ENCODE measurements at places on chromosomes 4 and X.

GRCh38 chr4:77418333-77418732, 187.3 kb upstream of the CXCL13 start:
- DNase-seq: no peak

GRCh38 chrX:97030463-97030862, 146.8 kb downstream of the RPA4 start:
- DNase-seq: no peak

GRCh38 chrX:17735406-17735805, 1.9 kb upstream of the SCML1 start:
- DNase-seq: no peak

GRCh38 chrX:138229718-138230117, 481.8 kb downstream of the FGF13 start:
- DNase-seq: no peak

DNA sequence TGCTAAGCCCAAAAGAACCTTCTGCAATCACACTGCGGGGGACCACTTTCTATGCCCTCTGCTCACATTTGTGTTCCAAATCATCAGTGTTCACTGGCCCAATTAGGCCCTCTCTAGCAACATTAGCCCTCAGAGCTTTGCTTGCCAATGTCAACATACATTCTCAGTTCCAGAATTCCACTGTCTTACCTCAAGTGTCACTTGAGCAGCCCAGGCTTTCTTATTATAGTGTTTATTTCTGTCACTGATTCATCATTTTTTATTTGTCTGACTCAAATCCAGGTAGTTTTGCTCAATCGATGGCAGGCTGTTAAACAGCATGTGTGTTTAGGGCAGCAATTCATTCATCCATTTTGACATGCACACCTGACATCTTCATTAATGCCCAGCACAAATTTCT, 291.2 kb downstream of the TEX13A start:
- no peak for DNase-seq

GRCh38 chrX:53659039-53659438, 27.5 kb downstream of the HUWE1 start:
- no peak for DNase-seq

DNA sequence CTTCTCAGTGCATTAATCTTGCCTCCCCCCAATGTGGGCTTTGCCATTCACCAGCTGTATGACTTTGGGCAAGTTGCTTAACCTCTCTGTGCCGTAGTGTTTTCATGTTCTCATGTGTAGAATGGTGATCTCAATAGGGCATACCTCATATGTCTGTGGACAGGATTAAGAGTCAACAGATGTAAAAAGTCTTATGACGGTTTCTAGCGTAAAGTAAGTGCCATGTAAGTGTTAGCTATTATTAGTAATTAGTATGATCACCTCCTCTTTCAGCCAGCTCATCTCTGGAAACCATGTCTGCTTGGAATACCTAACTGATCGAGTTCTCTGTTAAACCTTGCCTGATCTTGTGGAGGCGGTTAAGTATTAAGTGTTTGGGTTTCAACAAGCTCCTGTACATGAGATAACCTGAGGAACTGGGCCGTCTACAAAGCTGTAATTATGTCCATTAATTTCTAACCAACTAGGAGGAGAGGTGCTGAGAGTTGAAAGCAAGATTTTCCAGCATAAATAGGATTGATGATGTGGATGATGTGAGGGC, 66.3 kb downstream of the TSC22D3 start:
- no peak for DNase-seq

DNA sequence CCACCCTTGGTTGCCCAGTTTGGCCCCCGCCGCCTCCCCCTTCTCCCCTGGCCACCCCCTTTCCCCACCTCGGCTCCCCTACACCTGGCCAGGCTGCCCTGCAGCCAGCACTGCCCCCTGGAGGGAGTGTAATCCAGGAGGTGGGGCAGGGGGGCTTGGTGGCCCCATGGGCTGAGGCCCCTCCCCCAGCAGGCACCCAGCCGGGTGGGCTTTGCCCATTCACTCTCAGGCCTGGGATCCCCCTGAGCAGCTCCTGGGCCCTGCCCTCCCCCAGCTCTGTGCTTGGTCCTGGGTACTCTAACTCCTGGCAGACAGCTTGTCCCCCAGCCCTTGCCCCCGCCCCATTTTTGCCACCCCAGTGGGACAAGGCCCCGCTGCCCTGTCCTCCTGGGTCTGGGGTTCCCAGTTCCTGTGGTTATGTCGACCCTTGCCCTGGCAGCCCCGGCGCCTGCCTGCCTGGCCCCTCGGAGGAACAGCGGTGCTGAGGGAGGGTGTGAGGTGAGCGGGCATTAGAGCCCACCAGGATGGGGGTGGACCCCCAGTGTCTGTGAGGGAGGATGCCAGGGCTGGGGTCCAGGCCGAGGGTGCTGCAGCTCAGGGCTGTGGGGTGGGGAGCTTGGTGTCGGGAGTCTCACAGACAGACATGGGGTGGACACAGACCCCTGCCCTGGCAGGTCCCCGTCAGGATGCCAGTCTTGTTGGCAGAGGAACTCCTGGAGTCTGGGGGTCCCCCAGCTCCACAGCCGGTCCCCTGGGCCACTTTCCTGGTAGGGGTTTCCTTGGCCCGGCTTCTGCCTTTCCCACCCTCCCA, 10.2 kb downstream of the NAT8L start:
- DNase-seq: no peak

GRCh38 chr4:86247906-86248305, 111.9 kb downstream of the MAPK10 start:
- no peak for DNase-seq

DNA sequence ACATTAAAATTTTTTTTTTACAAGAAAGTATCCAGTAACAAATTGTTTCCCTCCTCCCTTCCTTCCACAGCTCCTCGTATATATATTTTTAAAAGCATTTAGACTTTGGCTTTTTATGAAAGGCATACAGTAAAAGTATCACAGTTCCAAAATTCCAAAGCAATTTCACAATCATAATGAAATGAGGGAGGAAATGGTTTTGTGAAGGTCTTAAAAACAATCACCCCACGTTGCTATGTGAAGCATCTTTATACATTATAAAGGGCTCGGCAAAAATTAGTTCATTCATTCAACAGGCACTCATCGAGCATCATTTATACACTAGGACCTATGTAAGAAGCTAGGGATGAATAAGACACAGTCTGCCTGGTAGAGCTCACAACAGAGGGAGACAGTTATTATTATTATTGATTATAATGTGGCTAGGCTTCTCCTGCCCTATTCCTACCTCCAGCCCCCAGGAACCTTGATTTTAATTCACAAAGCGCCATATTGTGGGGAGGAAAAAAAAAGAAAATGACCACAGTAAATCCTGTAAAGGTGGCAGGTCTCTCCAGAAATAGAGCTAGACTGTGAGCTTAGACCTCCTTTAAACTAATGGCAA, 239.9 kb downstream of the MAML3 start:
- no peak for DNase-seq

- no peak for DNase-seq
These were observed 81.5 kb upstream of the MAPK10 start for GRCh38 chr4:86441175-86441936.

DNA sequence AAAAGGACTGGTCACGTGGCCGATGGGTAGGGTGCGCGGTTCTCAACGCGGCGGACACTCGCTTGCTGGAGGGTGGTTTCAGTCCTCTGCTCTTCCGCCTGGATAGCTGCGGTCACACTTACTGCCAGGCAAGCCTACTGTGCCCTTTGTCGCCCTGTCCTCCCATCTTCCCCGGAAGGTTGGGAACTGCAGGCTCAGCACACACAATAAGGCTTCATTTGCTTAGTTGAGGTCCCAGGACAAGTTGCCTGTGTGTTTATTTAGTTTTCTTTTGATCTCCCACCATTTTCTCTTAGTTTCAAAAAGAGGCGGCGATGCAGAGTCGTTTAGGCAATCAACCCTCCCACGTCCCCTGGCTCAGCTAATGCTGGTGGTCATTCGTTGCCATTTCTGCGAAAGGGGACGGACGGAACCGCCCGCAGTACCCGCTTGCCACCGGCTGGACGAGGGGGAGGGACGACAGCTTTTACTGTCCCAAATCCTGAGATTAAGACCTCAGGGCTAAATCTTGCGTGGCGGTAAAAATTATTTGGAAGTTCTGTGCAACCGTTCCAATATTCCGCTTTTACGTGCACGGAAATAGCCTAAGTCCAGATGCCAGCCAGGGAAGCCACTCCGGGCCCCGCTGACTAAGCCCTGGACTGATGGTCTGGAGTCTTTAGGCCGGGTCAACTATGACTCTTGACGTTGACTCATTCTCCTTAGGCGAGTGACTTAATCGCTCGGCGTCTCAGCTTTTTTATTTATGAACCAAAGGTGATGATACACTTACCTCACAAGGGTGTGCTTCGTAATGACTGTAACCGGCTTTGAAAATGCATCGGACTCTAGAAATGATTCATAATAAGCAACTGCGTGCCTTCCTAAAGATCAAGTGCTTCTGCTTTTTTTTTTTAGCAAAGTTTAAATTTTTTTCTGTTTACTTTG, 671 bp upstream of the EIF4E start:
- peak; percentile 46 for DNase-seq

DNA sequence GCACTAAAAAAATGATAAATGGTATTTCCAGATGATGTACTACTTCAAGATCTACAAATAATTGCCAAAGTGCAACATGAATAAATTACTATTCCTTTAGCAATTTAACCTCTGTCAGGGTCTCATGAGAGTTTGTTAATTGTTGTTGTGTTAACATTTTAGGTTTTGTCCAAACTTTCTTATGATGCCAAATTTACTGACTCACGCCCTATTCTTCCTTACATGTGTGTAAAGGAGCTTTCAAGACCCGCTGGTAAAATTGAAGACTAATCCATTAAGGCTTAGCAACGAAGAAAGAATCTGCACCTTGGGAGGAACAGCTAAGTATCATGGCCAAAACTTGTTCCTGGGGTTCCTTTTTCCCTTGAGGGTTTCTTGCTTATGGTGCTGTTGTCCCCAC, 252.7 kb upstream of the JADE1 start:
- no peak for DNase-seq

GRCh38 chr4:173829565-173829964, 299.5 kb upstream of the HAND2 start:
- DNase-seq: no peak

GRCh38 chr4:40564004-40564403, 65.7 kb downstream of the RBM47 start:
- no peak for DNase-seq

- DNase-seq: no peak
These were observed 49.9 kb downstream of the ZNF157 start for GRCh38 chrX:47420265-47420664.

DNA sequence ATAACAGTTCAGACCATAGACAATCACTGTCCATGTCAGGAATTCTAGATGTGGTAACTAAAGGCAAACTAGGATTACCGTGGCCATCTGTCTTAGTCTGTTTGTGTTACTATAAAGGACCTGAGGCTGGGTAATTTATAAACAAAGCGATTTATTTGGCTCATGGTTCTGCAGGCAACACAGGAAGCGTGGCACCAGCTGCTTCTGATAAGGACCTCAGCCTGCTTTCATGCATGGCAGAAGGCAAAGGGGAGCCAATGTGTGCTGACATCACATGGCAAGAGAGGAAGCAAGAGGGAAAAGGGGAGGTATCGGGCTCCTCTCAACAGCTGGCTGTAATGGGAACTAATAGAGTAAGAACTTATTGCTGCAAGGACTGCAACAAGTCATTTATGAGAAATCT, 376.7 kb downstream of the GPM6A start:
- DNase-seq: peak; percentile 26

DNA sequence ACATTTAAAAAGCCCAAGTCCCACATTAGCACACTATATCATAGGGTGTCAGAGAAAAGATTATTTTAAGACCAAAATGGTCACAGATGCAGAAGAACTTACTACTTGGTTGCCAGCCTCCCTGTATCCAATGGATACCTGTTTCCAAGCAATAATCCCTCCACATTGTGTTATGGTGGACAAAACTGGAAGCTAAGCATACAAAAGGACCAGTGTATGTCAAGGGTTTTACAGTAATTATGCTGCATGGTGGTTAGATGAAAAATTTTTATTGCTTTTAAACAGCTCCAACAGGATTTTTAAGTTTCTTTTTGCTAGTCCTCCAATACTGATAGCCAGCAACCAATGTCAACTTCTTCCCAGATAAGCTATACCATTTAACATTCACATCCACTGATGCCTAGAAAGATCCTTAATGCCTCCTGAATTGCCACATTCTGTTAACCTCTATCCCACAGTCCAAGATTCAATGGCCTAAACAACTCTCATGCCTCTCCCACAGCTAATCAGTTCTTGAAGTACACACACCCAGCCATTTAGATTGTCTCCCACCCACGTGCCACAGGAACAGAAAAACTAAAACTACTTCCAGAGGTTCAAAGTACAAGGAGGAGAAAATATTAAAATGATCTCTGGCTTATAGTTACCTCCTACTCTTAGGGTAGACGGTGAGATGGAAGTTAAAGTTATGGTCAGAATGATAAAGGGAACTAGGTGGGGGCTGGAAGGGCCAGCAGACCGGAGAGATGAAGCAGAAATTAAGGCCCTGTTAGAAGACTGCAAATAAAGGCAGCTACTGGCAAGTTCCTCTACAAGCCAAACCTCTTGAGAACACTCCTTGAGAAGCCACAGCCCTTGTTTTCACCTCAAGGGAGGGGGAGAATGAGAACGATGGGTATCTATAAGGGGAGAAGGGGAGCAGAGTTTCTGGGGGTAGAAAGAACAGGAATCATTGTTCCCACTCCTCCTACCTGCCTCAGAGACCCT, 5.5 kb downstream of the MED14 start:
- DNase-seq: no peak

DNA sequence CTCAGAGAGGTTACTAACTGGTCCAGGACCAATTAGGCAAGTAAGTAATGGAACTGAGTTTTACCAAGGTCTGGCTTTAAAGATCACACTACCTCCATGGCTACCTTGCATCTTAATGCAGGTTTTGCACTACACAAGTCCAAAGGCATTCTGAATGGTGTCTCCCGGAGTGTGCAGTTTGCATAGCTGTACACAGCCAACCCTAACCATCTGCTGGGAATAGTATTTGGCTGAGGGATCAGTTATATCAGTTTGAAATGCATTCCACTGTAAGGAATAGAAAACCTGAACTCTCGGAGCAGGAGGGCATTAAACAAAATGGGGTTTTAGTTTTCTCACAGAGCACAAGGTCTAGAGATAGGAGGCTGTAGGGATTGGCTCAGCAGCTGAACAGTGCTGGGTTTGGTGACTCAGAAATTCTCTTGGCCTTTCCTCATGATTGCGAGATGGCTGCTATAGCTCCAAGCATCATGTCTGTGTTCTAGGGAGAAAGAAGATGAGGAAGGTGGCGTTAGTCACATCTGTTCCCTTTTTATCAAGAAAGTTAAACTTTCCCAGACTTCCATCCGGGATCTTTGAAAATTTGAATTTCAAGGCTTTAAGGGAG, 177.1 kb downstream of the NHS start:
- DNase-seq: no peak

- DNase-seq: no peak
These were observed 492.3 kb downstream of the MAGEE1 start for GRCh38 chrX:76919761-76920160.

GRCh38 chr4:5638316-5638715, 70.0 kb downstream of the EVC2 start:
- DNase-seq: no peak

DNA sequence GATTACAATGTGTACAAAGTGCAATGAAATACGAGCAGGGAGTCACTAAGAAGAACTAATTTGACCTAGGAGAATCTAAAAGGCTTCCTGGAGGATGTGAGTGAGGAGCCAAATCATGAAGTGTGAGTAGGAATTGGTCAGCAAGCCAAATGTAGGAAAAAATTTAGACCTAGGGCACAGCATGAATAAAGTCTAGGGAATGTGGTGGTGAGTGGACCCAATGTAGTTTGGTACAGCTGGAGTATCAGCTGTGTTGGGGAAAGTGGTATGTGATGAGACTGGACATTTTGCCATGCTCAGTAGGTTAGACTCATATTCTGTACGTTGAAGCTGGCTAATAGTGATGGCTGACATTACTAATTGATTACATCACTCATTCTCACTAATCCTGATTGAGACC, 191.0 kb downstream of the AFF2 start:
- no peak for DNase-seq

All from GDM1 (cell line).